ENCODE measurements at places on chromosomes 2 and 18. TPM values are rescaled to one million over a fixed set of nuclear protein-coding genes. Genes with fewer than 3 reads are reported as not detected.
A peak's percentile ranks its signal among the peaks of the same experiment; 100 is the strongest.

GRCh38 chr2:151905963-151906632, 77.9 kb upstream of the ARL5A start:
- peak; percentile 25 for DNase-seq

The MSTN gene
- total RNA-seq, result 31.1 TPM

DNA sequence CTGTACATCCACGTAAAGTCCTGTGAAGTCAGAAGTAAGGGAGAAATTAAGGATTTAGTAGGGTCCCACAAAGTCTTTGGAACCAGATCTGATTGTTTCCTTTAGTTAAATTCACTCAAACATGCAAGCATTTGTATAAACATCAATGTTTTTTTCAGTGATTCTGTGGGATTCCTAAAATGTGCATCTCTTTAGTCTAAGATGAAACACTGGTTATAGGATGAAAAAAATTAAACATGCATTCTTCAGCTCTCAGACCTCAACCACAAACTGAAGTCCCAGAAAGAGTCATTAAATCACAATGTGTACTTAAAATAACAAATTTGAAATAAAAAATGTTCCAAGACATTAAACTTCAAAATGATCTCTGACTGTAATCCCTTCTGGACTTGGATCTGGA, 76.5 kb upstream of the APCDD1 start:
- DNase-seq, result no peak

The WDR7 gene
- total RNA-seq, result 34.7 TPM

- no peak for DNase-seq
Measured at GRCh38 chr2:197604117-197604860, 71.1 kb downstream of the RFTN2 start.

- DNase-seq, result no peak
Measured at GRCh38 chr2:134035605-134036370, 218.1 kb upstream of the MGAT5 start.

DNA sequence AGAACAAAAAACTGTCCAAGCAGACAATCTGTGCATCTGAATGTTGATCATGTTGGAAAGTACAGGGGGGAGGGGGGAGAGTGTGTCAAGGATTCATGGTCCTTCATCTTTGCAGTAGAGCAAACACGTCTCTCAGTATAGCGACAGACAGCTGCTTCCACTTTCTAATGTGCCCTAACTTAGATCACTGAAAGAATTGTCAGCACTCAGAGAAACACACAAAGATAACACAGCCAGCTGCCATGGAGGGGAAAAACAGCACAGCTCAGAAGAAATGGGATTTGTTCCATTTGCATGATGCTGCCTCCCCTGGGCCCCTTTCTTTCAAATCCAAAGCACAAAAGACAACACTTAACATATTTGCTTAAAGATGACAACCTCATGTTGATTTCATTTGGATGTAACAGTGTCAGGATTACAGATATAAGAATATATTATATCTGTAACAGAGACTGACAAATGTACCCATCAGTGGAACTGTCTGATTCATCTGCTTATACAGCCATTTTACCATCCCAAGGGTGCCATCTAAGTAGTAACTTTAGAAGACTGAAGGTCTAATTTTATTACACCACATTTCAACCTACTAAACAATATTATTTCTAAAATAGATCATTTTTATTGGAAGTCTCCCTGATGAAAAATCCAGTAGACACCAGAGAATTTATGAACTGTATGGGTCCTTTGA, 17.7 kb downstream of the FIGN start:
- DNase-seq, result peak; percentile 61

- no peak for DNase-seq
Measured at GRCh38 chr2:239289545-239289944, 111.3 kb downstream of the HDAC4 start.

GRCh38 chr2:176392249-176392648, 123.0 kb downstream of the MTX2 start:
- no peak for DNase-seq
